Activated CD8-positive, alpha-beta T cell treated with anti-CD3 and anti-CD28 coated beads for 36 hours (primary cell): ENCODE measurements at places on chromosomes 5 and 9.

DNA sequence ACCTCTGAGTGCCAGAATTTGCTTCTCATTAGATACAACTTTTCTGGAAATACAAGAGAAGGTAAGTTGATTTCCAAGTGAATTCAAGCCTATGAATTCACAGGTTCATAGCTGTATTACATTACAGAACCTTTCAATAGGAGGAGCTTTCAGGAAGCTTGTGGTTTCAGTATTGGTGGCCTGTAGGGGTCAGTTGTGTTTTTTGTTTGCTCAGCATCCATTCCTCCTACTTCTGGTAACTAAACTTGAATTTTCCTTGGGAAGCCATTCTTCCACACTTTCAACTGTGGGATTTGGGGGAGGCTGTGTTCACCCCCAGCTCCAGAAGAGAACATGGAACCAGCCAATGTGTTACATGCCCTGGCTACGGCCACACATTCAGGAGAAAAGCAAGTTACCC is 5.6 kb upstream of the CYSTM1 start:
- no peak for DNase-seq

DNA sequence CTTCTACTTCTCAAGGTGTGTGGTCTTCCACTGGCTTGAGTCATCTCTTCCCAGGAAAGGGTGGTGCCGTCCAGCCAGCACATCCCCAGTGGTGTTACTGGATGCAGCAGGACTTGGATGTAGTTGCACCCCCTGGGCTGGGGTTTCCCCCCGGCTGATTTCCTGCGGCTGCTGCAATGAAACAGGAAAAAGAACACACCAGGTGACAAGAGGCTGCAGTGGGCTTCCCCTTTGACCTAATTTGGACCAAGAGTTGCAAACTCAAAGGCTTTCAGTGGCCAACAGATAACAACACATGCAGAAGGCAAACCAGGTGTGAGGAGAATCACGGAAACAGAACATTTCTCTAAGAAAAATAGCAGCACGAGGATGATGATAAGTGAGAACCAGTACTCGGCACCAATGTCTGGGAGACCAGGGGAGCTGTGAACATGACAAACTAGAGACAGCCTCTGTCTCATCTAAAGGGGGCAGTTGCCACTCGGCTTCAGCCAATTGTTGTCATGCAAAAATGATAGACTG is 83.7 kb downstream of the PDE6A start:
- DNase-seq = peak; percentile 67

DNA sequence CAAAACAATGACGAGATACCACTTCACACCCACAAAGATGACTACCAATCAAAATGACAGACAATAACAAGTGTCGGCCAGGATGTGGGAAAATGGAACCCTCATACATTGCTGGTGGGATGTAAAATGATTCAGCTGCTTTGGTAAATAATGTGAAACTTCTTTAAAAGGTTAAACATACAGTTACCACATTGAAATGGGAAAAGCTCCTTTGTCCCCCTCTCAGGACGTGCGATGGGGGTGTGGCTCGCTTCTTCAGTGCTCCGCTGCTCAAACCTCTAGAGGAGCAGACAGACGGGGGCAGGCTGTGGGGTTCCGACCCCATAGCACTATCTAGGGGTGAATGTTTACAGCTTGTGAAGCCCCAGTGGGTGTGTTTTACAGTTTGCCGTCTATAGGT is 8.0 kb upstream of the PLPP6 start:
- peak; percentile 46 for DNase-seq

DNA sequence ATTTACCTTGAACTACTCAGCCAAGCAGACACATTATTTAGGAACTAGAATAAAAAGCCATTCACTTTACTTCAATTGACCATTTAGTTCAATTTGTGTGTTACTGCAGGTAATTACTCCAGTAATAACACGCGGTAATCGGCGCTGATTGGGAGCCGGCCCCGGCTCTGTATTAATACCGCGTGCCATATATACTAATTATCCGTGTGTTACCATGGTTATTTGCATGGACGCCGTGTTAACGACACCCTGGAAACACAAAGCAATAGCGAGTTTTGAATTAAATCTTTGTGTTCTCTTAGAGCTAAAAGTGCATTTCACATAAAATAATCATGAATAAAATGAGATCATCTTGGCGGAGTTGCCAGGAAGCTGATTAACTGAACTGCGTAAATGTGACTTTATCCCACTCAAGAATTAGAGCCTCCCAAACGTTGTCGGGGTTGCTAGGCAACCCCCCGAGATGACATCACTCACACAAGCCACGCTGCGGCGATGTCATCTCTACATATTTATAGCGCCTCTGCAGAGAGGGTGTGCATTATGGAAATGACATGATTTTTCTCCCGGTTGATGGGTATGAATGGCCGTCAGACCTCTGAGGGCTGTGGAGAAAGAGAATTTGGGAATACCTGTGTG is 41.4 kb upstream of the RNU6ATAC start:
- DNase-seq = no peak

GRCh38 chr9:107112707-107113243 is 170.3 kb upstream of the RAD23B start:
- DNase-seq = no peak
